Hematopoietic multipotent progenitor cell treated with erythropoietin and hydrocortisone succinate and interleukin-3 and kit ligand, for 8 days (in vitro differentiated cells): ENCODE measurements at places on chromosomes 5 and 9.
A peak's percentile ranks its signal among the peaks of the same experiment; 100 is the strongest.

GRCh38 chr5:65734921-65735320 lies 12.9 kb downstream of the NLN start:
- DNase-seq, result peak; percentile 54

- no peak for DNase-seq
Measured at GRCh38 chr5:69113851-69114250, 20.0 kb downstream of the SLC30A5 start.

- no peak for DNase-seq
Measured at GRCh38 chr5:179121667-179122111, 61.5 kb downstream of the ZNF354C start.

DNA sequence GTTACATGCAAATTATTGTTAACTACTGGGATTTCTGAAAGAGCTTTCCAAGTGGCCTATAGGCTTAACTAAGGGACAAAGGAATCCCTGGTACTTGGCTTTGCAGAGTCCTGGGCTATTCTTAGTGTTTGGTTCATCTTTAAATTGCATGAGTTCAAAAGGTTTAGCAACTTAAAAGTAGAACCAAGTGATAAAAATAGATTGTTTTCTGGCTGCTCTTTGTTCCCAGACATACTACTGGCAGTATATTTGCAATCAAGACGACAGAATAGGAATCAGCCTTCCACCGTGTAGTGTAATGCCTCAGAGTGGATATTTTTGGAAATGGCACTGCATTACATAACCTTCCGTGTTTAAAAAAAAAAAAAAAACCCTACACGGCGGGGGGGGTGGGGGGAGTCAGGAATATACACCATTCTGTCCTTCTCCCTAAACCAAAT lies 1.0 kb downstream of the NREP start:
- peak; percentile 26 for DNase-seq

GRCh38 chr5:68661237-68661636 lies 432.6 kb upstream of the SLC30A5 start:
- DNase-seq, result peak; percentile 49

- DNase-seq, result no peak
Measured at GRCh38 chr5:85663708-85664031, 954.1 kb upstream of the COX7C start.

DNA sequence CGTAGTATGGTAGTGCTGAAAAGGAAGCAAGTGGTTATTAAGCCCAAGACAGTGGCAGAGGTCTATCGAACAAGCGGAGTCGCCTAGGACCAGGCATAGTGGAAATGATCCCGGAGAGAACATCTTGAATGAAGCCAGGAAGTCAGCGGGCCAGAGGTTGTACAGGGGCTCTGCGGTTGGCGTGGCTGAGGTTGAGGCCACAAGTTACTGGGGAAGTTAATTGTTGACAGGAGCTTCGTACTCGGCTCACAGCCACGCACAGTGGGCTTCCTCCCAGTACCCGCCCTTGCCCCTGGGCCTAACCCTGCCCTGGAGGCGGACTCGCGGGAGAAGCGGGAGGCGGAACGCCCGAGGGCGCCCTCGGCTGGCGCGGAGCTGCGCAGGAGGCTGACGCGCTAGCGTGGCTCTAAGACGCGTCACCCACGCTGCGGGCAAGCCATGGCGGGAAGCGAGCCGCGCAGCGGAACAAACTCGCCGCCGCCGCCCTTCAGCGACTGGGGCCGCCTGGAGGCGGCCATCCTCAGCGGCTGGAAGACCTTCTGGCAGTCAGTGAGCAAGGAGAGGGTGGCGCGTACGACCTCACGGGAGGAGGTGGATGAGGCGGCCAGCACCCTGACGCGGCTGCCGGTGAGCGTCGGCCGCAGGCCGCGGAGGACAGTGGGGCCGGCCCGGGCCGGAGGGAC lies at the start of gene FBXO4:
TSS of gene FBXO4 (plus strand) at position 410 of the 683 bp plus-strand sequence. CDS start at position 439, 29 bp downstream.
- DNase-seq, result peak; percentile 86

DNA sequence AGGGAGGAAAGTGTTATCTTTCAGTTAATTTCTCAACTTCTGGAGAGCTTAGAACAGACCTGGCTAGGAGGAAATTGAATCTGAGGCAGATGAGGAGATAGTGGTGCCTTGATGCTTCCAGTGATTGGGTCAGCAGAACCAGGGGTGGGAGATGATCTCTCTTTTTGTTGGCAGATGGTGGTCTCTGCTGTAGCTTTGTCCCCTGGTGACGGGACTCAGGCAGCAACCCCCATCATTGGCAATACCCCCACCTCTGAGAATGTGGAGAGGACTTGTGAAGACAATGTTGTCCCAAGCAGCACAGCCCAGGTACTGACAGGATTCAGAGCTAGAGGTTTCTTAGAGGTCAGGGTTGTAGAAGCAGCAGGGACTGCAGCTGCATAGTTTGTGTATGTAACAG lies 3.7 kb upstream of the PDCD6 start:
- no peak for DNase-seq

- DNase-seq, result no peak
Measured at GRCh38 chr5:1400211-1400855, 44.9 kb downstream of the SLC6A3 start.

DNA sequence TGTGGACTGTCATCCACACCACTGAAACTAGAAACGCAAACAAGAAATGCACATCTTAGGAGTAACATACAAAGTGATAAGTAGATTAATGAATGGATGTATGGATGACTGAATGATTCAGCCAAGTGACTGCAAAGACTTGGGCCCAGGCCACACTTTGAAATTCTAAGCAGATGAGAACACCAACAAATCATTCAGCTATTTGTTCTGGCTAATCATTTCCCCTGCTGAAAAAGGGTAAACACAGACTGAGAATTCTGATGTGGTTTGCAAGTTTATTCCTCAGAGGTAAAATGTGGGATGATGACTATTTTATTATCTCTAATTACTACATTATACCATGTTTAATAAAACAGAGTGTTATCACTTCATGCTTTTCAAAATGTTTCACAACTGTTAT lies 163.2 kb upstream of the ADAMTS16 start:
- no peak for DNase-seq

GRCh38 chr9:7542126-7542525 lies 257.5 kb downstream of the DMAC1 start:
- no peak for DNase-seq

- no peak for DNase-seq
Measured at GRCh38 chr5:140041492-140042392, 1.4 kb downstream of the NRG2 start.

GRCh38 chr9:116774421-116775180 lies 87.5 kb downstream of the TRIM32 start:
- DNase-seq, result no peak

- DNase-seq, result no peak
Measured at GRCh38 chr5:90055831-90056328, 353.7 kb downstream of the CETN3 start.

DNA sequence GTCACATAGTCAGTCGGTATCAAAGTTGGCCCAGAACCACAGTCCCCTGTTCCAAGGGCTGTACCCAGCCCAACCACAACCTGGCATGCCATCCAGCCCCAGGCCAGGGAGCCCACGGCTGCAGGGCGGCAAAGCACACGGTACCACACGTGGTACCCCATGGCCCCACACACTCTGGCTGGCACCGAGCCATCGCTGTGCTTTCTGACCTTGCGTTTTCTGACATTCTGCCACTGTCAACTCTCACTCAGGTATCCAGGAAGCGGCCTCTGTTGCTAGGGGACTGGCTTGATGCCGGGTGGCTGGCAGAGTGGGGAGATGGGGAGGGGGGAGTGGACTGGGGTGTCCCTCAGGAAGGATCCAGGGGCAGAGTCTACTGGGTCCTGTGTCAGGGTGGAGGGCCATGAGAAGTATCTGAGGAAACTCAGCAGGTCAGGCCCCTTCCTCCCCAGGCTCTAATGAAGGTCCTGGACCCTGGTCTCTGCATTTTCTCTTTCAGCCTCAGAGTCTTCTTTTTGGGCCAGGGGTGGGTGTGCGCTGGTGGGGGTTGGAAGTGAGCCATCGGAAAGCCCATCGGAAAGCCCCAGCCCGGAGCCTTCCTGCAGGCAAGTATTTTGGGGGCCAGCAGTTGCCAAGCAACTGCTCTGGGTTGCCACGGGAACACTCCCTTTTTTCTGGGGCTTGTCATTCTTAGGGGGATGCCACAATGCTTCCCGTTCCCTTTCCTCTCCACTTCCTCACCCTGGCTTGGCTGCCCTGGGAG lies 21.0 kb upstream of the RALGDS start:
- no peak for DNase-seq

GRCh38 chr5:58496488-58496887 lies 5.3 kb downstream of the GAPT start:
- DNase-seq, result no peak

GRCh38 chr5:135269931-135270421 lies 129.1 kb downstream of the MACROH2A1 start:
- no peak for DNase-seq

DNA sequence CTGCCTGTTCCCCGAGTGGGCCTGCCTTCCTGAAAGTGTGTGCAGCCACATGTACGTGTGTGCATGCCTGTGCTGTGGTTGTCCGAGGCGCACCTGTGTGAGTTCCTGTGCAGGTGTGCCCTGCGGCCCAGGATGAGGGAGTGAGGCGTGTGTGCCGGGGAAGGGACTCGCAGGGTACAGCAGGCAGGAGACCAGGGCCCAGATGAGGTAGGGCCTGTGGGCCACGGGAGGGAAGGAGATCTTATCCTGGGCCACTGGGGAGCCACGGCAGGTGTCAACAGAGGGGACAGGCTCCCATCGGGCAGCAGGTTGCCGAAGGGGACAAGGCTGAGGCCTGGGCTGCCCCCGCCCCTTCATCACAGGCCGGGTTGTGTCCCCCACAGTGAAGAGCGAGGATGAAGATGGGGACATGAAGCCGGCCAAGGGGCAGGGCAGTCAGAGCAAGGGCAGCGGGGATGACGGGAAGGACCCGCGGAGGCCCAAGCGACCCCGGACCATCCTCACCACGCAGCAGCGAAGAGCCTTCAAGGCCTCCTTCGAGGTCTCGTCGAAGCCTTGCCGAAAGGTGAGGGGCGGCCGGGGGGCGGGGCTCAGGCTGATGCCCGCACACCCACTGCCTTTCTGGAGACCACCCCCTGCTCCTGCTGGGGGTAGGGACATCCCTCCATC lies 79.2 kb downstream of the LMX1B start:
- no peak for DNase-seq

DNA sequence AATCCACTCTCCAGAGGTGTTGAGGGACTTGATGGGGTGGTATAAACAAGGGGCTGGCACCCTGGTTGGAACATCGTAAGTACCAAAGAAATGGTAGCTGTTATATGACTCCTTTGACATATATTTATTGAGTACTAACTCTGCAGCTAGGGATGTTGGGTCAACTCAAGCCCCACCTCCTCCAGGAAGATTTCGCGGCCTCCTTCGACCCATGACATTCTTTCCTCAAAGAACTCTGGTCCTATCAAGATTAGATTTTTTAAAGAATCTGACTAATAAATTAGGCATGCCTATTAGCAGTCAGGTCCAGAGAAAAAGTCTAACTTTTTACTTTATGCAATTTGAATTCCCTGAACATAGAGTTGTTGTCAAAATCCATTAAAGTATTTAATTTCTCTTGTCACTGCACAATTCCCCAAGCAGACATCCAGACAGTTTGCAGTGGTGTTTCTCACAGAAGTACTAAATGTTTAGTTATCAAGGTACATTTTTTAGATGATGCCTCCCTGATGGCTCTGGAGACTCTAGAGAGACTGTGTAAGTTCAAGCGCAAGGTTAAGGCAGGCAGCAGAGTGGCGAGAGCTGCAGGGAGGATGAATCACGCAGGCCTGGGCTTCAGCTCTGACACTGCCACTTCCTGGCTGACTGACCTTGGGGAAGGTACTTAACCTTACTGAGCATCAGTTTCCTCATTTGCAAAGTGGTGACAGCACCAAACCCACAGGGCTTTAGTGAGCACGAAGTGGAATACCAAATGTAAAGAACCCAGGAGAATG lies 209.6 kb downstream of the TTLL11 start:
- DNase-seq, result no peak
